Activated gamma-delta T cell treated with anti-CD3 and anti-CD28 coated beads, Interleukin-2, amount 50 U/mL, for 16 hours (primary cell): ENCODE measurements at places on chromosomes 11 and 22.

GRCh38 chr11:19846654-19847305 is 134.1 kb downstream of the NAV2 start:
- no peak for DNase-seq

DNA sequence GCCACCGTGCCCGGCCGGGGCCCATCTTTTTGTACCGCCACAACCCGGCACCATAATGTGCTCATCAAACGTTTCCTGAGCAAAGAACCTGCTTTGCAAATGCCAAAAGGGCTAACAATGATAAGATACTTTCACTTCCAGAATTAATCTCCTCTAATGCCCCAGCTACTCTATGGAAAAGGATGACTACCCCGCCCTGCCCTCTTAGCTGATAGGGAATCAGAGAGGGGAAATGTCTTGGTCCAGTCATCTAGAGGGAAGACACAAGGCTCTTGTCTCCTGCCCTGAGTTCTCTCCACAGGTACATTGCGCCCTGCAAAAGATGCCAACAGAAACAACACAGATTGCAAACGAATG is 586 bp downstream of the TTLL1 start:
- DNase-seq: no peak

GRCh38 chr11:114478768-114479167 is 39.5 kb downstream of the REXO2 start:
- no peak for DNase-seq

GRCh38 chr11:34313099-34313517 is 44.7 kb downstream of the ABTB2 start:
- no peak for DNase-seq
